Cardiac atrium fibroblast (primary cell): ENCODE measurements at places on chromosomes 2 and 18. TPM values are rescaled to one million over a fixed set of nuclear protein-coding genes. Genes with fewer than 3 reads are reported as not detected.

POTEJ gene
- not detected in 2 replicates for total RNA-seq

TRIM54 gene
- not detected in 2 replicates for total RNA-seq

SKOR2 gene
- not detected in 2 replicates for total RNA-seq

EIF2AK3 gene
- total RNA-seq = 21.7 and 23.2 TPM in 2 replicates

PLEKHH2 gene
- total RNA-seq = 0.90 and 1.8 TPM in 2 replicates

PARD3B gene
- total RNA-seq = 3.1 and 3.4 TPM in 2 replicates

ALPG gene
- total RNA-seq = not detected in 2 replicates

SEPTIN10 gene
- total RNA-seq = 72.3 and 81.1 TPM in 2 replicates

CD8B2 gene
- total RNA-seq = not detected in 2 replicates
